Activated T-helper 9 cell treated with anti-CD3 and anti-CD28 coated beads, Interleukin-2, amount 50 U/mL, for 16 hours (primary cell): ENCODE measurements at places on chromosomes 12 and 14.

- peak; percentile 58 for DNase-seq
Measured at GRCh38 chr14:75559451-75560222, 18.8 kb upstream of the FLVCR2 start.

DNA sequence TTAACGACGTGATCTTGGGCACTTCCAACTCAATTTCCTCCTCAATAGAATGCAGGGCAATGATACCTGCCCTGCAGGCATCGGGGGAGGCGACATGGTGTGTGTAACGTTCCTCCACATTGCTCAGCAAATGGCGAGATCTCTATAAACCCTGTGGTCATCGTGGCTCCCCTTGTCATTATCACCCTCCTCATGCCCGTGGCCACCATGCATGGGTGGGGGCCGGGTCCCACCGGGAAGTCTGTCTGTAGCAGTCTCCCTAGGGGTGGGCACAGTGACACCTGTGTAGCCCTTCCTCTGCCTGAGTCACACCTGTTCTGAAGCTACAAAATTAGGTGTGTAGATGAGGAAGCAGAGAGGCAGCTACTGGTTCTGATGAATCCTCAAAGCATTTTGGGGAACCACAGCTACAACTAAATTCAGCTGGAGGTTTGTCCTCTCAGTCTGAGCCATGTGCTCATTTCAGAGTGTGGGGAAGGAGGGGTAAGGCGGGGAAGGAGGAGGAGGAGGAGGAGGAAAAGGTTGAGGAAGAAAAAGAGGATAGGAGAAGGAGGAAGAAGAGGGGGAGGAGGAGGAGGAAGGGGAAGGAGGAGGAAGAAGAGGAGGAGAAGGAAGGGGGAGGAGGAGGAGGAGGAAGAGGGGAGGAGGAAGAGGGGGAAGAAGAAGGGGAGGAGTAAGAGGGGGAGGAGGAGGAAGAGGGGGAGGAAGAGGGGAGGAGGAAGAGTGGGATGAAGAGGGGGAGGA lies 11.0 kb upstream of the CACNA2D4 start:
- no peak for DNase-seq

GRCh38 chr14:21987937-21988336 lies 314.3 kb upstream of the OR4E1 start:
- DNase-seq: no peak

DNA sequence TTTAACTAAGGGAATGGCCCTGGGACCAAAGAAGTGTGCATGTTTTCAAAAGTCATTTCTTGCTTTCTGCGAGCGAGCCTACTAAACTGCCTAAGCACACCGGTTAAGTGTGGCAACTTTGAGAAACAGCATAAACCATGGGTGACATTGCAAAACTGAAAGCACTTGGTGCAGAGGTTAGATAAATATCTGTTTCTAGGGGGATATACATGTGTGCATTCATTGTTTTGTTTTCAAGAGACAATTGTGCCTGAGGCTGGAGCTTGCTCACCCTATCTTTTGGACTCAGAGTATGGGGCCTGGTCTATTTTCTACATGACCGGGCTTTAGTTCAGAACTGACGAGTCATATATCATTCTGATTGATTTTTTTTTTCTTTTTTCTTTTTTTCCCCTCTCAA lies 923.4 kb downstream of the NRXN3 start:
- DNase-seq: no peak

- DNase-seq: no peak
Measured at GRCh38 chr12:106048676-106049075, 90.1 kb downstream of the NUAK1 start.

GRCh38 chr12:71270057-71270456 lies 112.3 kb upstream of the TSPAN8 start:
- no peak for DNase-seq

DNA sequence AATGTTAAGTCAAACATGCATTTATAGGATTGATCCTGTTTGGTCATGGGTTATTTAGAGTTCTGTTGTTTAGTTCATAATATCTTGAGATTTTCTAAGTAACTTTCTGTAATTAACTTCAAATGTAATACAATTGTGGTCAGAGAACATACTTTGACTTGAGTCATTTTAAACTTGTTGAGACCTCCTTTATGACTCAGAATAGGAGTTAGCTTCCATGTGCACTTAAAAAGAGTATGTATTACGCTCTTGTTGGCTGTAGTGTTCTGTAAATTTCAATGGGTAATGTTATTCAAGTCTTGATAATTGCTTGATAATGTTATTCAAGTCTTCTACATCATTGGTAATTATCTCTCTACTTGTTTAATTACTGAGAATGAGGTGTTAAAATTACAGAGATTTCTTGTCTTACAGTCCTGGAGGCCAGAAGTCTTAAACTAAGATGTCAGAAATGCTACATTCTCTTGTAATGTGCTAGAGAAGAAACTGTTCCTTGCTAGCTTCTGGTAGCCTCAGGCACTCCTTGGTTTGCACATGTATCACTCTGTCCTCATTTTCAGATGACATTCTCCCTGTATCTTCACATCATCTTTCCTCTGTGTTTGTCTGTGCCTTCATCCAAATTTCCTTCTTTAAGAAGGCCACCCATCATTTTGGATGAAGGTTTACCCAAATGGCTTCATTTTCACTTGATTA lies 197.3 kb downstream of the TMTC3 start:
- DNase-seq: no peak

- no peak for DNase-seq
Measured at GRCh38 chr12:7369274-7369729, 65.4 kb downstream of the ACSM4 start.

GRCh38 chr14:79136071-79137044 lies 966.2 kb downstream of the NRXN3 start:
- DNase-seq: no peak

DNA sequence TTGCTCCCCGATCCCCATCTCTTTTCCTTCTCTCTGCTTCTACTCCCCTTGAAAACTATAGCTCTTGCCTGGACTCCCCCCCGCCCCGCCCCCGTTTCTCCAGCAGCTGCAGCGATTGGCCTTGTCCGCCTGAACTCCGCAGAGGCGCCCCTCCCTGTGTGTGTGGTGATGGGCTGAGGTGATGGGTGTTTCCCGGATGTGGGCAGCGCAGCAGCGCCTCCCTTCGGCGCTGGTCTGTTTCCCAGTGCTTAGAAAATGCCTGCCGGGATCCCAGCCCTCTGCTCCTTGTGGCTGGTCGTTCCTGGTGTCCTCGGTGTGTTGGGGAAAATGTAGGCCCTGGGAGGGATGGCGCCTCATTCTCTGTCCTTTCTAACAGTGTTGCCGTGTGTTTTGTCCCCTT lies 43.3 kb downstream of the GALNT8 start:
- no peak for DNase-seq

- DNase-seq: no peak
Measured at GRCh38 chr14:69324341-69324931, 64.5 kb downstream of the GALNT16 start.

- no peak for DNase-seq
Measured at GRCh38 chr14:92945959-92946846, 23.3 kb downstream of the CHGA start.

- no peak for DNase-seq
Measured at GRCh38 chr12:26425587-26426260, 230.4 kb downstream of the SSPN start.

GRCh38 chr12:107992870-107993451 lies 136.1 kb upstream of the WSCD2 start:
- no peak for DNase-seq

DNA sequence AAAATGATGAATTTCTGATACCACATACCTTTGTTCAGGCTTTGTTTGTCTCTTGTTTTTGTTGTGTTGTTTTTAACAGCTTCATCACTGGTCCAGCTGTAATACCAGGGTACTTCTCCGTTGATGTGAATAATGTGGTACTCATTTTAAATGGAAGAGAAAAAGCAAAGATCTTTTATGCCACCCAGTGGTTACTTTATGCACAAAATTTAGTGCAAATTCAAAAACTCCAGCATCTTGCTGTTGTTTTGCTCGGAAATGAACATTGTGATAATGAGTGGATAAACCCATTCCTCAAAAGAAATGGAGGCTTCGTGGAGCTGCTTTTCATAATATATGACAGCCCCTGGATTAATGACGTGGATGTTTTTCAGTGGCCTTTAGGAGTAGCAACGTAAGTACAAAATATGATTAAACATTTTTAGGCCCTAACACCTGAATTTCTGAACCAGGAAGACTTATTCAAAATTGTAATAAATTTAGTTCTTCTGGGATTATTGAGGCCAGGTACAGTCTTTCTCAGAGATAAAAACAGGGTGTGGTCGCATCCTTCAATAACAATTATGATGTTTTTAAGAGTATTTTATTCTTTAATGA lies 22.4 kb downstream of the RXYLT1 start:
- no peak for DNase-seq

- no peak for DNase-seq
Measured at GRCh38 chr14:58628406-58628805, 9.4 kb upstream of the DACT1 start.

DNA sequence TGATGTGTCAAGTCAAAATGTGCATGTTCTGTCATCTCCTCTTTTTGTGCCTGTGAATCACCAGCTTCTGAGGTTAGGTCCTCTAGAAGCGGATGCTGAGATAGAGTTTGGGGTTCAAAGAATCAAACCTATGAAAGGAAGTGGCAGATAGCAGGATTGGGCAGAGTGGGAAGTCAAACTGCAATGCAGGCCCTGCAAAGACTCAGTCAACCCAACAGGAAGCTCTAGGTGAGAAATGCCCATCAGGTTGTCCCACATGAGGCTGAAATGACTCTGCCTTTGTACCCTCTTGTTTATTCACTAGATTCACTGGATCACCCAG lies 4.5 kb upstream of the MIA2 start:
- peak; percentile 21 for DNase-seq

DNA sequence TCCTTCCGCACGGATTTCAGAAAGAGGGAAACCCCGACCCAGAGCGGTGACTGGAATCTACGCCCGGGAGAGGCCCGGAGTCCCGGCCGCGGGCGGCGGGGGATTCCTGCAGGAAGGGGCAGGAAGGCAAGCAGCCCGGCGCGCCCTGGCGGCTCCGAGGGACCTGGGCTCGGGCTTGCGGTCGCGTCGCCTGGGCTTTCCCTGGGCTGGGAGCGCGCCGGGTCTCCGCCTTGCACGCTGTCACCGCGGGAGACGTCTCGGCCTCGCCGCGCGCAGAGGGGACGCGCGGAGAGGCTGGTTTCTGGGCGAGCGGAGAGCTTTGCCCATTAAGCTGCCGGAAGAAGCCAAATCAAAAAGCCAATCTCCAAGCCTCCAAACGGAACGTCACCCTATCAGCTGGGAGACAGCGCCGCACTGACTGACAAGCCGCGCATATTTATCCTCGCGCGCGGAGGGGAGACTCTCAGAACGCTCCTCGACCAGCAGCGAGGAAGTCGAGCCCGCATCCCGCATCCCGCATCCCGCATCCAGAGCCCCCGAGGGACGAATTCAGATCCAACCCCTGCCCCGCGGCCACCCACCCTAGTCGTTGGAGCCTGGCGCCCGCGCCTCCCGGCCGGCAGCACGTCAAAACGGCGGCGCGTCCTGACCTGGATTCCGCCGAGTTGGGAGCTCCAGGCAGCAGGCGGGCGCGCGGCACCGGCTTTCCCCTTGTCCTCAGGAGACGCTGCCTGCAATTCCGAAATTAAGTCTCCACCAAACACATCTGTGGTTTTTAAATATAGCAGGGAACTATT lies at the start of gene SLC8A3:
SLC8A3 (minus strand) TSS at position 293 of the 797 bp plus-strand sequence. CDS start 20,529 bp downstream, outside the sequence.
- no peak for DNase-seq

DNA sequence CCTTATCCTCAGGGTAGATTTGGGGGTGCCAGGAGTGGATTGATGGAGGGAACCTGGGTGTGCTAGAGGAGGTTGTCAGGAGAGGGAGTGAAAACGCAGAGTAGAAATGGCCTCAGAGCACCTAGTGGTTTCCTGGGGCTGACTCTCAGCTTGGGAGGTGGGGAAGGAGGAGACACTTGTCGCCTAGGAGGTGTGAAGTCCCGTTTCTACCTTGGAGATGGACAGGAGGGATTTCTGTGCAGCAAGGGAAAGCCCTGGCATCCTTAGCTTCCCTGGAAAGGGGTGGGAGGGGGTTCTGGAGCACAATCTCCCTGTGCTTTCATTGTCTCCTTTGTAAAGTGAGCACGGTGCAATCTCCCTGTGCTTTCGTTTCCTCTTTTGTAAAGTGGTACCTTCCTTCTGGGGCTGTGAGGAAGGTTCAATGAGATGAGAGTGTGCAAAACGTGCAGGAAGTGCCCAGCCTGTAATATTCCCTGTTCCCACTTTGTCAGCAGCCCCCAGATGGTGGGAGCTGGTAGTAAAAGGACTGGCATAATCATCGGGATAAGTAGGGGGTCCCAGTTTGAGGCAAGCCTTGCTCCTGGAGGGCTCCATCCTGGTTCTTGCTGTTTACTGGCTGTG lies 1.6 kb downstream of the OAS3 start:
- DNase-seq: no peak

DNA sequence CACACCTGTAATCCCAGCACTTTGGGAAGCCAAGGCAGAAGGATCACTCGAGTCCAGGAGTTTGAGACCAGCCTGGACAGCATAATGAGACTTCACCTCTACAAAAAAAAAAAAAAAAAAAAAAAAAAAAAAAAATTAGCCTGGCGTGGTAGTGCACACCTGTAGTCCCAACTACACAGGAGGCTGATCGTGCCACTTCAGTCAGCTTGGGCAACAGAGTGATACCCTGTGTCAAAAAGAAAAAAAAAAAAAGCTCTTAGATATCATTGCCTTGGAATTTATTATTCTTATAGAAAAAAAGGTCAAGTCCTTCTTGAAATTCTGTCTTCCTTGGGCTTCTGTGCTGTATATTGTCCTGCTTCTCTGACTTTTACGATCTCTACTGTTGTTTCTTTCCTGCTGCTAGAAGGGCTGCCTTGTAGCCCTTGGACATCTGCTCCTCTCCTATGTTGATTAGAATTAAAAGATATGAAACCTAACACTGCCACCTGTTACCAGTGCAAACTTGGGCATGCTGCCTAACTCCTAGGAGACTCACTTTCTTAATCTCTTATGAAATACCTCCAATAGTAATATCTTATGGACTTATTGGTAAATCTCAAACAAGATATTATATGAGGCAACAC lies 5.7 kb downstream of the TMEM19 start:
- DNase-seq: no peak

DNA sequence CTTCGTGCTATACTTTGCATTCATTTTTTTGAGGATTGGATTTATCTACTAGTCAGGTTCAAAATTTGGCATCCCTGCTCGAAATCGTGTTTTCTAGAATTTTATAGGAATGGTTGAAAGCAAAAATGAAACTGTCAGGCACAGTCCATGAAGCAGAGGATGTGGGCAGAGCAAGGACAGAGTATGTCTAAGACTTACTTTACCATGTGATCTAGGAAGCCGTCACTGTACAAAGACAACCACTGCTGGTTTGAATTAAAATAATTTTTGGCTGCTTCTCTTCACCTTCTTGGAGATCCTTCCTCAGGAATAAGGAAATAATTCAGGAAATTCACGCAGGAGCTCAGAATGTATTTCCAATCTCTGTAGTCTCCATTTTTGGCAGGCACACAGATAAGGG lies 31.6 kb upstream of the SGPP1 start:
- no peak for DNase-seq

- DNase-seq: no peak
Measured at GRCh38 chr12:2205996-2206395, 153.2 kb downstream of the CACNA1C start.
